ENCODE measurements at places on chromosomes 3 and 15.
A peak's percentile ranks its signal among the peaks of the same experiment; 100 is the strongest.

DNA sequence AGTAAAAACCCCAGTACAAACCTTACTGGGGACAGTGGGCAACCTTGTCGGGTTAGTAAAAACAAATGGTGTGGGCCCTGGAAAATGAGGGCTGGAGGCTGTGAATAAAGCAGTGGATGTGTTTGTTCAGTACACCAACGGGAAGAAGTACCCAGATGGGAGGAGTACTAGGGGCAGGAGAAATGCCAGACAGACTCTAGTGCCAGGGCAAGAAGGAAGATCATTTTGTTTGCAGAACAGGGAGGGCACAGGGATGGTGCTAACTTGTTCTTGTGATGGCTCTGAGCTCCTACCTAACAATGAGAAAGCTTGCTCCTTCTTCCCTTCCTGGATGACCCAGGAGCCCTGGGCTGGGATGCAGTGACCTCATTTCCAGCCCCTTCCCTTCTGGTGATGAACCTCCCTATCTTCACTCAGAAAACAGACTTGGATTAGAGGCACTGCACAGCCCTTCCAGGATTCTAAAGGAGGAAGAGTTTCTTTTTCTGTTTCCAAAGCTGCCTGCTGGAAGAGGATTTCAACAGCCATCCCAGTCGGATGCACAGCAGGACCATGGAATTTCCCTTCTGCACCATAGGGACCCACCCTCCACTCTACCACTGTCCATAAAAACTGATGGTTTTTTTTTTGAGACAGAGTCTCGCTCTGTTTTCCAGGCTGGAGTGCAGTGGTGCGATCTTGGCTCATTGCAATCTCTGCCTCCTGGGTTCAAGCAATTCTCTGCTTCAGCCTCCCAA, 6.1 kb downstream of the RASSF1 start:
- no peak for DNase-seq

DNA sequence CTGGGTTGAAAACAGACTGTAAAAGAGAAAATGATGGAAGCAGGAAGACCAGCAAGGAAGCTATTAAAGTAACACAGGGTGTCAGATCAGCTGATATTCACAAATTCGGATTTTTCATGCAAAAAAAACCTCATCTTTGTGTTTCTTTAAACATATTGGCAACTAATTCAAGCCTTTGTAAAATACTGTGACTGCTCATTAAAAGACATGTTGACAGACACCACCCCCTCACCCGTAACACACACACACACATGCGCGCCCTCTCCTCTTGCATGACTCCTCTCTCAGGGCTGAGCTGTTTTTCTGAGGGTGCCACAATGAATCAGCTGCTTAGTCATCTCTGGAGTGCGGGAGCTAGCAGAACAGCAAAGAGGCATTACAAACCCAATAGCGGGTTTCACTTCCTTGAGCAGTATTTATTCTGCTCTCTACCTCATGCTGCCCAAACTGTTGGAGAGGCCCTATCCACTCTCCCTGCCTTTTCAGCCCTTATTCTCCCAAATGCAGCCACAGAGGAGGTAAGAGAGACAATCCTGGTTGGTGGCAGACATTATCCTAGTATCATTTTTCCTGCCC, 35.8 kb upstream of the CCDC80 start:
- DNase-seq: peak; percentile 80

- DNase-seq: no peak
These were observed 52.9 kb downstream of the KLF13 start for GRCh38 chr15:31379577-31379976.

DNA sequence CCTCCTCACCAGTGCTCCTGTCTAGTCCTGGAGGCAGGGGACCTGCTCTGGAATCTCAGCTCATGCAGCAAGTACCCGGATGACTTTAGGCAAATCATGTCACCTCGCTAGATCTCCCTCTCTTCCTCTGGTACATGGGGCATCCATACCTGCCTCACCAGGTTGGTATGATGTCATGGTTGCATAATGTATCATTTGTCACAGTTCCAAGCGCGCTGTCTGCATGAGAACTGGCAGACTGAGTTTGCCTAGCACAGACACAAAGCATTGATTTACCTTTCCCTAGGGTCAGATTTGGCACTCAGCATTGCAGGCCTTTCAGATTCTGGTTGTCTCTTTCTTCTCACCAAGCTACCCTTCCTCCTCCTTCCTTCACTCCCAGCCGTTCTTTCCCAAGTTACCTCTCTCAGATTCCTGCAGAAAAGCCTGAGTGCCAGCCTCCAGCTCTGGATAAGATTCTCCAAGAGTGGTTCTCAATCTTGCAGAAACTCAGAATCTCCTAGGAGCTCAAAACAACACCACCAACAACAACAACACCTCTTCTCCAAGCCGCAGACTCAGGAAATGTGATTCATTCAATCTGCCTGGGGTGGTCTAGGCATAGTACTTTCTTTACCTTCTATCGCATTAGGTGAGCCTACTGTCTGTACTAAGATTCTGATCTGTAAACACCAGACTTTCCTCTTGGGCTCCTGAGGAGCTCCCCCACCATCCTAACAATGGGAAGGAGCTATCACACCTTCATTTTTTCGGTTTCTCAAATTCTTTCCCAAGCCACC, 29.5 kb downstream of the FAM43A start:
- DNase-seq: no peak

DNA sequence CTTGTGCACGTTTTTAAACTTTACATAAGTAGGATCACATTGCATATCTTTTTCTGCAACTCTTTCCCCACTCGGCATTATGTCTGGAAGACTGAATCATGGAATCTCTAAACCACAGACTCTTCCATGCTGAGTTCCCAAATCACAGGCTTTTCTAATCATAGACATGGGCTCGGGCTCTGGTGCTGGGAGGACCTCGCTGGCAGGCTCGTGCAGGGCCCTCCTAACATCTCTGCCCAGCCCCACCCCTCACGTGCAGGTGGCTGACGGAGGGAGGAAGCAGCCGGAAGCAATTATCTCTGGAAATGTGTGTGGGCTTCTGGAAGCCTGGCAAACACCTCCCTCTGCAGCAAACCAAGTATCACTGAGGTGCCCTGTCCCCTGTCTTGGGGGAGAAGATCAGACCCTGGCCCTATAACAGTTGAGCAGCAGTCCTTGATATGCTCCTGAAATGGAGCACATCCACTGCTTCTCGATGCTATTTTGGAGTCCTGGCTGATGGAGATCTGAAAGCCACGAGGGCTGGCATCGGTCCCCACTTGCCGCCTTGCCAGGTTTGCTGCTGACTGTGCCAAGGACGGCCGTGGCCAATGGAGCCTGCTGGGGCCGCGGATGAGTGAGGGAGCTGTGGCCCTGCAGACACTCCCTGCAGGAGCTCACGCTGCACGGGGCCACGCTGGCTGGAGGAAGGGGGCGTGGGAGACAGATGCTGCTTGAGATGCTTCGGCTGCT, 4.4 kb upstream of the IQSEC1 start:
- DNase-seq: no peak

GRCh38 chr3:102904629-102905028, 469.8 kb downstream of the ZPLD1 start:
- DNase-seq: no peak

DNA sequence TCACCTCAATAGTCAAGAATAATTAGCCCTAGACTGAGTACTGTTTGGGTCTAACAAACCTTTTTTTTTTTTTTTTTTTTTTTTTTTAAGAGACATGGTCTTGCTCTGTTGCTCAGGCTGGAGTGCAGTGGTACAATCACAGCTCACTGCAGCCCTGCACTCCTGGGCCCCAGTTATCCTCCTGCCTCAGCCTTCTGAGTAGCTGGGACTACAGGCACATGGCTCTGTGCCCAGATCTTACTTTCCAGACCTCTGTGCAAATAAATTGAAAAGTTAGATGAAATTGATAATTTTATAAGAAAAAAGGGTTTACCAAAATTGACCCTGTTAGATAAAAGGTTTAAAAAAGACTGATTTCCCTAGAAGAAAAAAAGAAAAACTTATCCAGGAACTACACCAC, 79.0 kb downstream of the NR2E3 start:
- DNase-seq: no peak

- DNase-seq: peak; percentile 14
These were observed 162.2 kb downstream of the LPP start for GRCh38 chr3:188316021-188316722.

DNA sequence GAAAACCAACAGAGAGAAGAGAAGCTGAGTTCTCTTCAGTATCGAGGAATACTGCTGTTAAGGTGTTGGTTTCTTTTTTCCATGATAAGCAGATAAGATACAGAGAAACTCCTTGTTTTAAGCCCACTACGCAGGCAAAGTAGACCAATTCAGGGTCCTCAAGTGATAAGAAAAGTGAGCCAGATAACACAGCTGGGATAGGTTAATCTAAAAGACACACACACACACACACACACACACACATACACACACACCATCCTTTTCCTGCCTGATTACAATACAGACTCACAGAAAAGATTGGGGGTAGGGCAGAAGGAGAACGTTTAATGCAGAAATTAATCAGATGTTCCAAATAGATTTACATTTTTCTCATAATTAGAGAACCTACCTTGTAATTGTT, 6.5 kb upstream of the PHLDB2 start:
- peak; percentile 12 for DNase-seq

- no peak for DNase-seq
These were observed 98.9 kb downstream of the MAGI1 start for GRCh38 chr3:65939801-65940246.

GRCh38 chr3:100899440-100900091, 93.7 kb downstream of the ABI3BP start:
- peak; percentile 74 for DNase-seq
